ENCODE measurements at places on chromosomes 3 and 15.
A peak's percentile ranks its signal among the peaks of the same experiment; 100 is the strongest.

- DNase-seq: no peak
Measured at GRCh38 chr15:64542091-64542490, 81.7 kb downstream of the ZNF609 start.

- DNase-seq: peak; percentile 21
Measured at GRCh38 chr3:112333002-112333380, at the start of gene CD200. Gene CD200, plus strand, starts transcription at chr3:112333156. Its CDS starts 57 bp downstream, at chr3:112333213.

- DNase-seq: no peak
Measured at GRCh38 chr15:57393061-57393460, 16.8 kb downstream of the CGNL1 start.

- no peak for DNase-seq
Measured at GRCh38 chr15:95690631-95691340, 639.7 kb upstream of the NR2F2 start.

GRCh38 chr3:186525369-186526255, 18.6 kb downstream of the CRYGS start:
- no peak for DNase-seq

DNA sequence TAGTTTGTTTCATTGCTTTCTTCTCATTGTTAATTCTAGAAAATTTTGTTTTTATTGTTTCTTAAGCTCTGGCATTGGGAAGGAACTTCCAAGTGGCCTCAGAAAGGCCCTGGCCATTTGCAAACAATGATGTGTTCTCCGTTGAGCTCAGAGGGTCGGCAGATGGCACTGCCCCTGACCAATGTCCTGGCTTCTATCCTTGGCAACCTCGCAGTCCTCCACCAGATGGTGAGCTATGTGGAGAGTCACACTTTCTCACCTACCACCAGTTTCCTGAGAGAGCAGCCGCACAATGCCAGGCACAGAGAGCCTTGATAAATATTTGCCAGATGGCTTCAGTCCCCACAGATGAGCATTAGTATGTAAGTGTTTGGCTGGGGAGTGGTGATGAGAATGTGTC, 343.7 kb downstream of the EPHB1 start:
- no peak for DNase-seq

DNA sequence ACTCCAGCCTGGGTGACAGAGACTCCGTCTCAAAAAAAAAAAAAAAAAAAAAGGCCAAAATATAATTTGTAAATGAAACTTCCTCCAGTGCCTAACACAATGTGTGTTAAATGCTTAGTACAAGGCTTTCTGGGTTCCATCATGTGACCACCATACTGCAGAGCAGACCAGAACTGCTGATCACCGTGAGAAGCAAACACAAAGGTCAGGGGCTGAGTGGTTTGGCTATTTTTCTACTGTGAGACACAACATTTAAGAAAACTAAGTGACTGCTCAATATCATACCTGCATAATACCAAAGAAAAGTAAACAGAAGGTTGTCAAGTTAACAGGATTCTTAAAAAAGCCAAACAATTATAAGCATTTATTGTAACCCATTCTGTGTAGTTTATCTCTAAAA, 13.2 kb downstream of the ABCC5 start:
- DNase-seq: no peak

DNA sequence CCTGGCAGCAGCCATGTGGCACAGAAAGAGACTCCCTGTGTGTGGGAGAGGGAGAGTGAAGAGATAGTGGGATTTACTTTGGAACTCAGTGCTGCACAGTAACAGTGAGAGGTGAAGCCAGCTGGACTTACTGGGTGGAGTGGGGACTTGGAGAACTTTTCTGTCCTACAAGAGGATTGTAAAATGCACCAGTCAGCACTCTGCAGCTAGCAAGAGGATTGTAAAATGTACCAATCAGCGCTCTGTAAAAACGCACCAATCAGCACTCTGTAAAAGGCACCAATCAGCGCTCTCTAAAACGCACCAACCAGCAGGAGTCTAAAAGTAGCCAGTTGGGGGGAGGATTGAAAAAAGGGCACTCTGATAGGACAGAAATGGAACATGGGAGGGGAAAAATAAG, 688.8 kb upstream of the ALCAM start:
- DNase-seq: no peak

GRCh38 chr3:78235841-78236240, 1195.9 kb downstream of the ROBO2 start:
- DNase-seq: no peak

GRCh38 chr3:94001191-94001590, 21.2 kb downstream of the ARL13B start:
- no peak for DNase-seq

DNA sequence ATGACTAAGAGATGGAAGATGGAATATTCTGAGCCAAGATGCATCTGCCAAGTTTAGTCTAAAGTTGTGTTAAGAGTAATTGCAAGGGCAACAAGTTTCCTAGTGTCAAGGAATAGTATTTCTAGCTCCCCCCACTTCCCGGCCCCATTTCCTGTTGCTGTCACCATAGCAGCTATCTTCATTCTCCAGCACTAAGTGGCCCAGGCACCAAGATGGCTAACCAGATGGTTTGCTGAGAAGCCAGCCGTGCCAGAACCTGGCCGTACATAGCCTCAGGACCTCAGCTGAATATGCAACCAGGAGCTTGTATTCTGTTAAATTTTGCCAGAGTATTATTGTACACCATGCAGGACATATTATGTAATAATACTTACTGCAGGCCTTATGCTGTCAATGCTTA, 108.8 kb upstream of the UMPS start:
- DNase-seq: no peak

DNA sequence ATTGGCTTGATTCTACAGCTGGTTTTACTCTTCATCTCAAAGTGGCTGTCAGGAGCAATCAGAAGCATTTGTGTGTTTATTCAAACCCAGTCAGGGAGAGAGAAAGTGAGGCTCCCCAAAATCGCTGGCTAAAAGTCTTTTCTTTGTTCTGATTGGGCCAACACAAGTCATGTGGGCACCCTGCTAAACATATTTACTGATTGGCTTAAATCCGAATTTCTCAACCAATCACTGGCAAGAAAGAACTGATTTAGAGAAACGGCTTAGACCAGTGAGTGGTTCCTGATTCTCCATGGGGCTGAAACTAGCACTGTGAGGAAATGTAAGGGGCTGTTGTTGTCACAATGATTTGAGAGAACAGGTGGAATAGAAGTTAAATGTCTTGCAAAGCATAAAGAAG, 98.9 kb upstream of the PDZRN3 start:
- DNase-seq: no peak

GRCh38 chr3:10366651-10367101, 45.8 kb upstream of the SEC13 start:
- DNase-seq: peak; percentile 8

- DNase-seq: no peak
Measured at GRCh38 chr3:32849046-32849445, 31.2 kb downstream of the TRIM71 start.

DNA sequence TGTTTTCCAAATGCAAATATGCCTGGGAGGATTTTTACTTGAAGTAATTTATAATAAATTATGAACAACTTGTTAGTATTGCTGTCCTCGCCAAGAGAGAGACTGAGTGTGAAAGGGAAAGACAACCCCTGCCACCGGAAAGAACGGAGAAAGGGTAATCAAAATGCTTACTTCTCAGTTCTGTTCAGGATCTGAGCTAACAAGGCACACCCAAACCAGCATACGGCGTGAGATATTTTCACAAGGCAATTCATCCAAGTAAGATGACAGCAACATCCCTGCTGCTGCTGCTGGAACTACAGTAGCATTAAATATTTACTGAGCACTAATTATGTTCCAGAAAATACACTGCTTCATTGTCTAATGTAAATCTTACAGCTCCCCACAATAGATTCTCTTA, 96.1 kb downstream of the KBTBD8 start:
- no peak for DNase-seq

- DNase-seq: no peak
Measured at GRCh38 chr3:58612830-58613229, 35.6 kb upstream of the FAM107A start.

GRCh38 chr3:70273492-70273891, 38.9 kb downstream of the MDFIC2 start:
- no peak for DNase-seq

- DNase-seq: no peak
Measured at GRCh38 chr15:50881121-50882048, 27.1 kb upstream of the AP4E1 start.

DNA sequence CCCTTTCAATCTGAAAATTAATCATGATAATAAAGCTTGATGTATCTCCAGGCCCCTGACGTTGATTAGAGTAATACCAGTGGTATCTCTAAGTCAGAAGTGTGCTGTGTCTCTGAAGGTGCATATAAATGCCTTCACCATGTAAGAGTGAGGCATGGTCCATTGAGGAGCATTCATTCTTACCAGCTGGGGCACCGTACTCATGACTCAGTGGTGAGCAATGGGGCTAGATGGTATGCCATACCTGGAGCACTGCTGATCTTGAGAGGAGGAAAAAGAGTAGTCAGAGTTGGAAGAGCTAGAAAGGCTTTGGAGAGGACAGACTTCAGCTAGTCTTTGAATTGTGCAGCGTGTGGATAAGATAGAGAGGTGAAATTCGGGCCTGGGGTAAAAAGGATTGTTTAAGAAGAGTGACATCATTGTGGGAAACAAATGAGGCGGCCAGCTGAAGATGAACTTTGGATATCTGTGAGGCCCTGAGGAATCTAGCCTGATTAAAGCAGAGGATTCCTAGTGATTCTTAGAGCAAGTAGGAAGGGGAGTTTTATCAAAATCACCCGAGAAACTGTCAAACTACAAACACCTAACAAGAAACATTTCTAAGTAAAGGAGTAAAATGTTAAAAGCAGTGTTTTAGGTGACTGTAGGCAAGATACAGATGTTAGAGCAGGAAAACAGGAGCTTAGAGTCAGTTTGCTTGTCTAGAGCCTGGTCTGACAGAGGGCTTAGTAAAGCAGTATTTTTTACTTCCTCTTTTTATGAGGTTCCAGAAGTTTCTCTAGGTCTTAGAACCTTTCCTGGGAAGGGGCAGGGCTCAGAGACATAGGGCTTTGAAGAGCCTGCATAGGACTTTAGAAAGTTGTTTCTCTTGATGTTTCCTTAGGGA, 13.6 kb downstream of the TMOD3 start:
- DNase-seq: no peak

GRCh38 chr3:123720638-123721037, 135.8 kb upstream of the HACD2 start:
- DNase-seq: no peak

GRCh38 chr15:41971089-41971894, 1.1 kb downstream of the EHD4 start:
- peak; percentile 23 for DNase-seq

DNA sequence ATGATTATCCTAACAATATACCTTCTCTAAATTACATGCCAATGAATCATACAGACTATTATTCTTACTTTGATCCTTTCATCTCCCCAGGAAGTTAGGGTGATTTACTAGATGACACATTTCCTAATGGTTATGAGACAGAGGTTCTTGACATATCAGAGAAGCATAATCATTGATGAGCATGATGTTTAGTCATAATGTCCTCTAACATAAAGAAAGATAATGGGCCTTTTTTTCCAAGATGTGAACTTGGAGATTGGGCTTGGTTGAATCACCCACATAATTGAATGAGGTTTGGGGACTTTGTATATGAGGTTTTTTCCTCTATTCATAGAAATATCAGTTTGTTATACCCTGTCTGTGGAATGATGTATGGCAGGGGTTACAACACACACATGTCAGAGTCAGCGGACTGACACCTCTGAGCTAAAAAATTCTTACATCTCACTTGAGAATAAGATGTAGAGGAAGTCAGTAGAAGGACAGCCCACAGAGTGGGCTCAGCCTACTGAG, 69.7 kb upstream of the DCBLD2 start:
- no peak for DNase-seq

GRCh38 chr15:63090472-63090871, 31.2 kb upstream of the LACTB start:
- DNase-seq: peak; percentile 12
